ENCODE measurements at places on chromosomes 5 and 9. TPM values are rescaled to one million over a fixed set of nuclear protein-coding genes. Genes with fewer than 3 reads are reported as not detected.
A peak's percentile ranks its signal among the peaks of the same experiment; 100 is the strongest.

Gene RASGEF1C
- total RNA-seq: 0.29 TPM

Gene NOTCH1
- 14.3 TPM for total RNA-seq

DNA sequence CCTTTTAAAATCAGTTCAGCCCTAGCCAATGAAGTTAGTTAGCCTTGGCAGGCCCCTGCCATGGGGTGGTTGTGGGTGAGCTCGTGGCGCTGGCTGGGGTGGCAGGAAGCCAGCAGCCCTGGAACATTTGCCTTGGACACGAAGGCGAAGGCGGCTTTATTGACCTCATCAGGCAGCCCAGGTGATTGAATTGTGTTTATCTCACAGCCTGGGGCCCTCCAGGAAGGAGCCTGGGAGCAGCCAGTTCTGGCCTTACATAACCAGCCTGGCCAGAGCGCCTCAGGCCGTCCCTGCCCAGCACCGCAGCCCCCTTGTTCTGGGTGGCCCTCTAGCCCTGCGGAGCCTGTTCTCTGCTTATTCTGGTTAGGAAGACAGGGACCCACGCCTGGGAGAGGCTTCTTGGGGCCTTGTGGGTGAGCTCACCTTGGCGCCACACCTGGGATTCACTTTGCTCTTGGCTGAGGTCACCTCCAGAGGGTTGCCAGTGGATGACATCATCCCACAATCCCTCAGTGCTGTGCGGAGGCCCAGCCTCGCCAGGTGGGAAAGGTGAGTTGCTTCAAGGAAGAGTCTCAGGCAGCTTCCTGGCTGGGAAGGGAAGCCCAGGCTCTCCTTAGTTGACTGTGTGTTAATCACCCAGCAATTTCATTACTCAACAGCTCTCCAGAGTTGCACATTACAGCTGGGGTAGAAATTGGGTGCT is 54.4 kb upstream of the RPL26L1 start:
- DNase-seq: peak; percentile 97

Gene CCNJL
- total RNA-seq: 7.7 TPM

DNA sequence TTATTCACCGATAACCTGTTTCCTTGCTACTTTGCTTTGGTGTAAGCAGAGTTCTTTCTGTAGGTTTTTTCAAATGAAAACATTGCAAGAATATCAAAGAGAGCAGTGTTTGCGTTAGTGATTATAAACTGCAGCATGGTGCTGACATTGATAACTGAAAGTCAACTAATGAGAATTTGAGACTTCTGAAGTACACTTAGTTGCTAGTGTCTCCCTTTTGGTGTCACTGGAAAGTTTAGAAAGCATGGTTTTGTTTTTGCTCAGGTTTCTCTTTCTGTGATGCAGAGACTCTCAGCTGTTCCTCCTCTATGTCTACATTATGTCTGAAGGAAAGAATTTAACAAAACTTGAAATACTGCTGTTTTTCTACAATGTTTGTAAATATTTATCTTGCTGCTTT is 80.2 kb upstream of the ZNF169 start:
- no peak for DNase-seq

Measured in PC-3 (cell line).